ENCODE measurements at places on chromosomes 6 and 20. TPM values are rescaled to one million over a fixed set of nuclear protein-coding genes. Genes with fewer than 3 reads are reported as not detected.
A peak's percentile ranks its signal among the peaks of the same experiment; 100 is the strongest.

DNA sequence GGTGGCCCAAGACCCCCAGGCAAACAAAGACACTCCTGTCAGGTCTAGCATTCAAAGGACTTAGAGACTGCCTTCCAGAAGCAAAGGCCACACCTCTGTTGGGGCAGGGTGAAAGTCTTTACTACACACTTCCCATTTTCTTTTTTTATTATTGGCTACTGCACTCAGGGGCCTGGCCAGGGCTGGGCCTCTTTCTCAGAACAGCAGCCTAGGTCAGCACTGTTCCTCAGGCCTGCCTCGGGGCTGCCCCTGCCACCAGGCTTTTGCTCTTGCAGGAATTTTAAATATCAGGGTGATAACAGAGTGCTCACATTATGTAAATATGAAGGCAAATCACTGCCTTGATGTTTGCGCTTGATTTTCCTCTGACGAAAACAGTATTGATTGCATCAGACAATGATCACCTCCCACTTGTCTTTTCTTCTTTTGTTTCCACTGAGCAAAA lies 18.5 kb downstream of the GSTA4 start:
- no peak overlapping the region for H3K27ac ChIP-seq
- H3K4me3 ChIP-seq, result no peak overlapping the region
- no peaks in the 10 kb centered on the region for H3K4me1 ChIP-seq
- H3K36me3 ChIP-seq, result no peaks in the 10 kb centered on the region
- no peak for DNase-seq

The HLA-DRB5 gene
- total RNA-seq, result not detected

The TULP1 gene
- not detected for total RNA-seq

DNA sequence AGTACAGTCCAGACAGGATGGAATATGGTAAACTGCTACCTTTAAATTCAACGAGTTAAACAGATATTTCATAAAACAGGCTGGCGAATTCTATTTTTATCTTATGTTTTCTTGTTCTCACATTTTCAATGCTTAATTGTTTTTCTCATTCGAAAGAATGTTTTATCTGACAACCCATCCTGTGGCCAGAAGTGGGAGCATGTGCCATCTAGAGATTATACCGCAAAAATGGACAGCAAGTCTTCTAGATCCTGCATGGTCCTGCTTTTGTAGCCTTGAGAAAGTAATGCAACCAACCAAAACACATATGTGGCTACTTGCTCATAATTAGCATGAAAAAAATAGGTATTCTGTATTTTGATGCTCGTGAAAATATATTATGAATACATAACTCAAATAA lies 30.7 kb downstream of the TUBB2B start:
- H3K27ac ChIP-seq, result no peak overlapping the region
- H3K4me3 ChIP-seq, result no peak overlapping the region
- H3K27me3 ChIP-seq, result no peaks in the 10 kb centered on the region
- no peaks in the 10 kb centered on the region for H3K4me1 ChIP-seq

- H3K27ac ChIP-seq, result no peak overlapping the region
- no peak overlapping the region for H3K4me3 ChIP-seq
- no peak for DNase-seq
- H3K4me1 ChIP-seq, result no peaks in the 10 kb centered on the region
These were observed 18.0 kb downstream of the ELOVL2 start for GRCh38 chr6:11025921-11026635.

DNA sequence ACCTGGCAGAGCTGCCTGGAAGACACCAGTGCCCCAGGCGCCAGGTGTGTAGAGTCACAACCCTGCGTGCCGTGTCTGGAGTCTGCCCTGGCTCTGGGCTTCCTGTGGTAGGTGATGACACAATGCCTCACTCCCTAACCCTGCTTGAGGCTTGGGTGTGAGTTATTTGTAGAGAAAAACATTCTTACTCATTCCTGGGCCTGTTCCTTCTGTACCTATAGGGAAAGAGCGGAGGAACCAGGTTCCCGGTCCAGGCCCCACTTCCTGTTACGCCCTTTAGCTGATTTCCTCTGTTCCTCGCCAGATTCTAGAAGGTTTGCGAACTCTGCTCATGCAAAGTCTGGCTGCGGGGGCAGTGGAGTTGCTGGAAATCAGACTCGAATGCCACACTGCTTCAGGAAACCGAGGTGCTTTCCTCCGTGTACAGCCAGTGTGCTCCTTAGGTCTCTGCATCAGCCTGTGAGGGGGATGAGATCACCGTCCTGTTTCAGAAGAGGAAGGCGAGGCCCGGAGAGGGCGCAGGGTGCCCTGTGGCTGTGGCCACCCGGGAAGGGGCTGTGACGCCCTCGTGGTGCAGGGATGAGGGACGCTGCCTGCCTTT lies 67.1 kb upstream of the DUSP22 start:
- no peak overlapping the region for H3K4me3 ChIP-seq
- DNase-seq, result no peak
- H3K27ac ChIP-seq, result no peak overlapping the region
- H3K4me1 ChIP-seq, result no peaks in the 10 kb centered on the region
- no peaks in the 10 kb centered on the region for H3K36me3 ChIP-seq
- H3K27me3 ChIP-seq, result no peaks in the 10 kb centered on the region

The RFX6 gene
- total RNA-seq, result 0.74 TPM

The ROMO1 gene
- total RNA-seq, result 249 TPM

DNA sequence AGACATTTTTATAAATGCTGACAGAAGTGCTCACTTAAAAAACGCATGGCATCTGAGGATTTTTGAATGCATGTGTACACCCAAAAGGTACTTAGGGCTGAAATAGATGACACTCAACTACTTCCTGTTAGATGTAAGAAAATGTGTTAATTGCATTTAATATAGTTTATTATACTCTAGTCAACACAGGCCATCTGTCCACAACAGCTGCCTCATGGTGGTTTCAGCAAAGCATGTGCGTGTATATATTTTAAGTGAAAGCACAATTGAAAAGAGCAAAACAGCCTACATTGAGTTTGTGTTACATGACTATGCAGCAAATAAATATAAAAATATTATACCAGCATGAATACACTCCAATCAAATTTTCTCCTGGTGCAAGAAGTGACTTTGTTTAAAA lies 1233.0 kb upstream of the EYS start:
- no peaks in the 10 kb centered on the region for H3K36me3 ChIP-seq
- H3K27ac ChIP-seq, result no peak overlapping the region
- H3K4me3 ChIP-seq, result no peak overlapping the region
- H3K4me1 ChIP-seq, result no peaks in the 10 kb centered on the region

GRCh38 chr6:54810147-54810546 lies 36.4 kb upstream of the FAM83B start:
- H3K27me3 ChIP-seq, result no peaks in the 10 kb centered on the region
- H3K27ac ChIP-seq, result no peak overlapping the region
- no peaks in the 10 kb centered on the region for H3K4me1 ChIP-seq
- no peak for DNase-seq

DNA sequence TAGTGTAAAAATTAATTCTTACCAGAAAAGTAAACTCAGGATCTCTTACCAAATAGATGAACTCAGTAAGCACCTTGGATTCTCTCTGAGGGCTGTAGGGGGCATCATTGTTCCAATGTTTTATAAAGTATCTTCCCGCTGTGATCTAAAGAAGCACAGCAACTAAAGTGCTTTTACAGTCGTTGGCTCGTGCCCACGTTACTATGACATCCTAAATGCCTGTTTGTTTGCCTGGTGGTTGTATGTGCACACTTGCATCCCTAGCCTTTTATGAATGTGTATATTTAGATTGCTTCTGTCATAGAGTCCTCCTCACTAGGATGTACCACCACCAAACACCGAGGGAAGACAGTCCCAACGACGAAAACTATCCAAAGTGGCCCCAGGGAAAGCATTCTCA lies 34.5 kb downstream of the SLX4IP start:
- peak; percentile 85 for DNase-seq
- no peaks in the 10 kb centered on the region for H3K27me3 ChIP-seq
- H3K4me1 ChIP-seq, result no peaks in the 10 kb centered on the region
- H3K36me3 ChIP-seq, result no peaks in the 10 kb centered on the region
- no peak overlapping the region for H3K27ac ChIP-seq
- H3K4me3 ChIP-seq, result no peak overlapping the region

The NKAPL gene
- 0.14 TPM for total RNA-seq

The UBD gene
- total RNA-seq, result 11.3 TPM

The GLP1R gene
- total RNA-seq, result 0.23 TPM

- H3K27ac ChIP-seq, result no peak overlapping the region
- H3K4me3 ChIP-seq, result no peak overlapping the region
- H3K27me3 ChIP-seq, result no peaks in the 10 kb centered on the region
- peak; percentile 51 for DNase-seq
- H3K36me3 ChIP-seq, result no peaks in the 10 kb centered on the region
These were observed 19.3 kb downstream of the FAXC start for GRCh38 chr6:99330159-99330558.

The FKBP1C gene
- 0.32 TPM for total RNA-seq

- H3K4me1 ChIP-seq, result no peaks in the 10 kb centered on the region
- H3K27ac ChIP-seq, result no peak overlapping the region
- no peaks in the 10 kb centered on the region for H3K36me3 ChIP-seq
- peak; percentile 14 for DNase-seq
- H3K4me3 ChIP-seq, result no peak overlapping the region
These were observed 54.4 kb downstream of the HMGN3 start for GRCh38 chr6:79180052-79180451.

- peaks cover 16% of the 10 kb centered on the region for H3K4me1 ChIP-seq
- no peak overlapping the region for H3K27ac ChIP-seq
- no peak for DNase-seq
- H3K36me3 ChIP-seq, result no peaks in the 10 kb centered on the region
These were observed 839 bp upstream of the HRH3 start for GRCh38 chr20:62220666-62221568.

The OR2H1 gene
- total RNA-seq, result not detected

The SH3BGRL2 gene
- total RNA-seq, result 26.8 TPM

The MACROD2 gene
- total RNA-seq, result 19.4 TPM
